ENCODE measurements at places on chromosomes 7 and 10.

DNA sequence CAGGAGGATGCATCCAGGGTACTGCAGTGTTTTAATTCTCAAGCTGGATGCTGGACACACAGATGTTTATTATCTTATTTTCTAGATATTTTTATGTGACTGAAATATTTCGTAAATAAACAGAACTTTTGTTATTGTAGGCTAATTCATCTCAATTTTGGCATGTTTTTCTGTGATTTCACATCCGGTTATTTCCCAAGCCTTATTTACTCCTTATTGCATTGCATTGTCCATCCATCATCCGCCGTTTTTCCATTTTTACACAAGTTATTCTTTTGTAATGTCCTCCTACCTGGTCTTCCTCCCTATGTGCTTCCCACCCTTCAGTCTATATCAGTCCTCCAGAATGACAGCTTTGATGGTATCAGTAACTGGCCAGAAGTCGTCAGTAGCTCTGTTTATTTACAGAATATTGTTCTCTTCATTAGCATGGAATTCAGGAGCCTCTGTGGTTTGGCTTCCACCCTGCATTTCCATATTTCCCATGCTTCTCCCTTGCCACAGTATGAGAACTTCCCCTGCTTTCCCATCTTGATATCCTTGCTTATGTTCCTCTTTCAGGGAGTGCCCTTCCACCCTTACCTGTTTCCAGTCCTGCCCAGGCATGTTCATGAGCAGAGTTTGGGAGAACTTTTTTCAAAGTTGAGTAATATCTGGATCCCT, 16.1 kb downstream of the GNAI1 start:
- DNase-seq = peak; percentile 39

DNA sequence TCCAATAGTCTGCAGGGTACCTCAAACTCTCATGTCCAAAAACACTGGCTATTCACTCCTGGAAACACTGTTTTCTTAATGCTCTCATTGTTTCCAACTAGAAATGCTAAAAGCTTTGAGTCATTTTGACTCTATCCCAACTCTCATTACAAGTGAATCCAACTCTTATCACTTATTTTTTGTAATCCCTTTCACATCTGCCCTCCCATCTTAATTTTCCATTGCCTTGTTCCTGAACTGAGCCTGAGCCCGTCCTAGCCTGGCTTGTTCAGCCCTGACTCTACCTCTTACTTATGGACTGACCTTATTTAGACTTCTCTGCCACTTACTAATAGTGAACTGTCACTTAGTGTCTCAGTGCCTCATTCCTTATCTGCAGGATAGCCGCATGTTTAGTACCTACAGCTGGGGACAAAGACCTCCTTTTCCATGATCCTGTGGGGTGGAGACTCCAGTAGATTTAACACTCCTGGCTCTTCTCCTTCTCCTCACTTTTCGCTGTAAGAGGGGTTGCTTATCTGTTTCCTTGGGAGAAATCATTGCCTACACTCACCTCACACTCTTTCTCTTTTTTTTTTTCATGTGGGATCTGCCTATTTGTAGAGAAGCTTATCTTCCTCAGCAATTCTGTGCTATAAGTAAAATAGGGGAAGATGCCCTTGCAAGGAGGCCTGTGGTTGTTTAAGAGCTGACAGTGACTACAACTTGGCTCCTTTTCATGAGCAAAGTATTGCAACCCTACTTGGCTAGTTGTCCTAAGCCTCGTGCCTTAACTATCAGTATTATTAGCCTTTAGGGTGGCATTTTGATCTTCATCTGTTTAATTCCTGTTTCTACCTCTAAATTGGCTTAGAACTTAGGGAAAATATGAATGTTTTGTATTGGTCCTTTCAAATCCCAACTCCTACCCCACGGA, 56.4 kb downstream of the SLC16A12 start:
- peak; percentile 56 for DNase-seq

DNA sequence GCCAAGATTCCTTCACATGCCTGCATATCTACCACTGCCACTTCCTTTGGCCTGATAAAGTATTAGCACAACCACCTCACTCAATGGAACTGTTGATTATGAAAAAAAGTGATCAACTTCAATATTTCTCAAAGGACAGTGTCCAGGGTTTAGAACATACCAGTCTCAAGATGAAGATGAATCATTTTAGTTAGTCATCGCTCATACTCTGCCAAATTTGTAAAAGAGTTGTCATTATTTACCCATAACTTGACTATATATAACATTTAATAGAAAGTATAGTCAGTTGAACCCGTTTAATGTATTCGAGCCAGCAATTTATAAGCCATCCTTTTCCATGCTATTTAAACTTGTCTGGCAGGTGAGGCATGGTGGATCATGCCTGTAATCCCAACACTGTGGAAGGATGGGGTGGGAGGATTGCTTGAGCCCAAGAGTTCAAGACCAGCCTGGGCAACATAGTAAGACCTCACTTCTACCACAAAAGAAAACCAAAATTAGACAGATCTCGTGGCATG, 33.2 kb downstream of the SPAM1 start:
- no peak for DNase-seq

DNA sequence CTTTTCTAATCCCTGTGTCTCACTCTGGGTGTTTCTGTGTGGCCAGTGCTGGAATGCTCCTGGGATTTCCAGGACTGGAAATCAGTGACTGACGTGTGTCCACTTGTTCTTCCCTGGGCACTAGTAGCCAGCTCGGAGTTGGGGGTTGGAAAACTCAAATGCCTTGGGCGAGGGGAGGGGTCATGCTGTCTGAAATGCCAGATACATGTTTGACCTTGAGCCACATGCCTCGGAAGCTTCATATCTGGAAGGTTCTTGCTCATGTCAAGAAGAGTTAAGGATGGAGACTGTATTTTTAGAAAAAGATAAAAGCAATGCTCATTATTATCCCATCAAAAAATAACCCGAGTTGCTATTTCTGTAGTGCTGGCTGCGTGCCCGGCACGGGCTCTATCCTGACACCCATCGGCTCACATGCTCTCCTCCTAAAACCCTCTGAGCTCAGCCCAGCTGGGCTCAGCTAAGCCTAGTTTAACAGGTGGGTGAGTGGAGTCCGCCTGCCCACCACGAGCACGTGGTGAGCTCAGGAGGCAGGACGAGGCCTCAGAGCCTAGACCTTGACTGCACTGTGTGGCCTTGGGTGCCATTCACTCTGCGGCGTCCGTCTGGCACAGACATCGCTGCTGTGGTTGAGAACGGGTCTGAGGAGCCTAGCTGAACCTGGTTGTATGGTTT, 6.4 kb downstream of the DPYSL4 start:
- no peak for DNase-seq

DNA sequence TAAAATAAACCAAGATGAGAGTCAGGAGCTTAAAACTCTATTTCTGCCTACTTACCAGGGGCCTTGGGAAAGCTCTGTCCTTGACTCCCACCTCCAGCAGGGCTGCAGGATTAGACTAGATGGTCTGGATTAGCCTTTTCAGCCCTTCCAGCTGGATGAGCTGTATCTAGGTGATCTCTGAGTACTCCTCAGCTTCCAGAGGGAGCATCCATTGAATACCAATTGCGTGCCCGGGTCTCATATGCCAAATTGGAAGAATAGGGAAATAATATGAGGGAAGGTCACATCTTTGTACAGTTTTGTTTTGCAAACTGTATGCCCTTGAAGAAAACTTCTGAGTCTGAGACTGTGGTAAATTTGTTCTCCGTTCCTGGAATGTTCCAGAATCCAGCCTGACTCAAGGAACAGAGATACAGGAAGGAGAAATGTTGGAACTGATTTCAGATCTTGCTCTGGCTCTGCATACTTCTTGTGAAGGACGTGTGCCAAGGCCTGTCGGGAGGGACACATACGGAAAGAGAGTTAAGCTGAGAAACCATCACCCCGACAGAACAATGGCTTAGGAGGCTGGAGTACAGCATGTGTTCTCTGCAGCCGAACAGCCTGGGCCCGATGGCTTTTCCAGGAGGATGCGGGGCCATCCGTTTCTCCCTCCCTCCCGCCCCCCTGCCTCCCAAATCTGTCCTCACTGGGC, 44.9 kb downstream of the MINDY4 start:
- DNase-seq = no peak

DNA sequence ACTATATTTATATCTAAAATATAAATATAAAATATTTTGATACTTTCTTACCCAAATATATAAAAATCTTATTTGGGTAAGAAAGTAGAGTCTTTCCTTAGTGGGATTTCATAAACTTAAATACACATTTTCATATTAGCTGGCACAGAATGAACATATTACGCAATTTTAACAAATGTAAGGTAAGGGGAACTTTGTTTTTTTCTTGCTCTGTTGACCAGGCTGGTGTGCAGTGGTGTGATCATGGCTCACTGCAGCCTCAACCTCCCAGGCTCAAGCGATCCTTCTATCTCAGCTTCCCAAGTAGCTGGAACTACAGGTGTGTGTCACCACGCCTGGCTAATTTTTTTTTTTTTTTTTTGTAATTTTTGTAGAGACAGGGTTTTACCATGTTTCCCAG, 18.3 kb downstream of the CYP26A1 start:
- DNase-seq = no peak

GRCh38 chr10:83886871-83887270, 252.4 kb upstream of the GHITM start:
- DNase-seq = no peak

GRCh38 chr10:10730471-10731043, 287.1 kb upstream of the CELF2 start:
- no peak for DNase-seq

DNA sequence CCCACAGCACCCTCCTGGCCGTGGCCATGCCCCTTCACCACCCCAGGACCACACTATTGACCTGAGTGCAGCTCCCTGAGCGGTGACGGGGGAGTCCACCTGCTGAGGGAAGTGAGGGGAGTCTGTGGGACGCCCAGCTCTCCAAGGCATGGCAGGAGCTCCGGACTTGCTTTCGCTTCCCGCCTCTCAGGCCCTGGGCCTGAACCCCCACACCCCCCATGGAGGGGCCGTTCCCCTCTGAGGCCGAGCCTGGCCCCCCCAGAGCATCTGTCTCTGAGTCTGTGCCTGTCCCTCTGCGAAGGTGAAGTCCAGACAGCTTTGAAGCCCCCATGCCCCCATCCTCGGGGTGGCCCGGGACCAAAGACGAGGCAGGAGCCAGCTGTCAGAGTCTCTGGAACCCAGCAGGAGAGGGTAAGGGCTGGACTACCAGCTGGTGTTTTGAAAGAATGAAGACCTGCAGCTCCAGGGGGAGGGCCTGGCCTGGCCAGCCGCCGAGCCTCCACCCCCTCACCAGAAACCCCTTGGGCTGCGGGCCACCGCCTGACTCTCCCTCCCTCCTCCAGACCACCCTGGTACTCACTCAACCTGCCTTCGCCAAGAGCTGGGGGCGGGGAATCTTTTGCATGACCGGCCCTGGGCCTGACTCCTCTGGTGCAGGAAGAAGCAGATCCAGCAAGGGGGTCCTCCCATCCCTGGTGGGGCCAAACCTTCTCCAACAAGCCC, 114.0 kb downstream of the PDGFA start:
- no peak for DNase-seq

DNA sequence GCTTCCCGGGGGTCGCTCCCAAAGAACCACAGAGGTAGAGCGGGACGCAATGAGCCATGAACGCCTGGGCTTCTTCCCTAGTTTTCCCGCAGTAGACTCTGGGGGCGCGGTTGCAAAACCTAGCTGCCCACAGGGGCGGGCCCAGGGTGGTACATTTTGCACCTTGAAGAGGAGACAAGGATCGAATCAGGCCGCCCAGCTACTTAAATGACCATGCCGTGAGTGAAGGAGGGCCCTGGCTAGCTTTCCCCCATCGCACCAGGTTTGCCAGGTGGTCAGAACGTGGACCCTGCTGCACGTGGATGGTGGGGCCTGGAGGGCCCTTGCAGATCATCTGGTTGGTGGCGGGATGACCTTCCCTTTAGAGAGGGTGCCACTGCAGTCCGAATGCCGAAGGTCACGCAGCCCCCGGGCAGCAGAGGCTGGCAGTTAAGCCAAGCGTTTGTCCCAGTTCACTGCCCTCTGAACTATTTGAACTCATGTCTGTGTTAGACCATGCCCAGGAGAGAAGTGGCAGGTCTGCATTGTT, 604 bp upstream of the SHTN1 start:
- DNase-seq = peak; percentile 28

GRCh38 chr7:71535616-71536015, 403.7 kb downstream of the GALNT17 start:
- DNase-seq = no peak

DNA sequence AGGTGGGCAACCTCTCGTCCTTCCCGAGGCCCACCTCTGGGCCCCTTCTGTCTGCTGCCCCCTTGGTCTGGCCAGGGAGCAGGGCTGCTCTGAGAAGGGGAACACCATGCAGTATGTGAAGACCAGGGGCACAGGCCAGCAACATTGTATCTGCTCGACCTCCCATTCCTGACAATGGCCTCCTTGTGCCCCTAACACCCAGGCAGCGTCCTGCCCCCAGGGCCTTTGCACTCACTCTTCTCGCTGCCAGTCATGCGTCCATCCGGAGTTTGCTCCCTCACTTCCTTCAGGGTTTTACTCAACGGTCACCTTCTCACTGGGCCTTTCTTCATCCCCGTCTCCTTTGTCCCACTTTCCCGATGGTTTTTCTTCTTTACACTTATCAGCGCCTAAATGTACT, 232.9 kb upstream of the GRB10 start:
- DNase-seq = no peak

DNA sequence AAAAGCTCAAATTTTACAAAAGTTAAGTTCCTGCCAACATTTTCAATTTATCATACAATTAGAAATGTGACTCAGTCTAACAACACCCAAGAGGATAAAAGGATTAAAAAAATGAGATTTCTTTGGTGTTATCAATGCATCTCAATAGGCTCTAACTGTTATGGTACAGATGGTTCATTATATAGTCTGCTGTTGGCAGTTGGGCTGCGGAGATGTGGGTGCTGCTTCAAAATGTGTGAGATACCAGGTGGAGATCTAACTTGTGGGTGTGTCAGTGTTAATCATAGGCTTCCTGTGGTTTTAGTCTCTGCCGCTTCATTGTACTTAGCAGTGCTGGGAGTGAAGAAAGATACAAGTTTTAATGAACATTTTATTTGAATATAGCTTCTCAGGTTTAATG, 231.2 kb downstream of the EXOC4 start:
- DNase-seq = no peak

- DNase-seq = no peak
Measured at GRCh38 chr7:47145186-47145725, 436.7 kb downstream of the TNS3 start.

- peak; percentile 89 for DNase-seq
Measured at GRCh38 chr7:74627661-74628411, 29.7 kb upstream of the GTF2I start.

- peak; percentile 87 for DNase-seq
Measured at GRCh38 chr7:102912742-102913141, at the start of gene LRRC17. Gene LRRC17 (plus strand): TSS chr7:102913000. CDS start chr7:102933914, 20,914 bp downstream.

GRCh38 chr10:104262055-104262454, 6.9 kb upstream of the GSTO2 start:
- DNase-seq = no peak

Data from adipocyte (in vitro differentiated cells).